ENCODE measurements at places on chromosomes 4 and X.

DNA sequence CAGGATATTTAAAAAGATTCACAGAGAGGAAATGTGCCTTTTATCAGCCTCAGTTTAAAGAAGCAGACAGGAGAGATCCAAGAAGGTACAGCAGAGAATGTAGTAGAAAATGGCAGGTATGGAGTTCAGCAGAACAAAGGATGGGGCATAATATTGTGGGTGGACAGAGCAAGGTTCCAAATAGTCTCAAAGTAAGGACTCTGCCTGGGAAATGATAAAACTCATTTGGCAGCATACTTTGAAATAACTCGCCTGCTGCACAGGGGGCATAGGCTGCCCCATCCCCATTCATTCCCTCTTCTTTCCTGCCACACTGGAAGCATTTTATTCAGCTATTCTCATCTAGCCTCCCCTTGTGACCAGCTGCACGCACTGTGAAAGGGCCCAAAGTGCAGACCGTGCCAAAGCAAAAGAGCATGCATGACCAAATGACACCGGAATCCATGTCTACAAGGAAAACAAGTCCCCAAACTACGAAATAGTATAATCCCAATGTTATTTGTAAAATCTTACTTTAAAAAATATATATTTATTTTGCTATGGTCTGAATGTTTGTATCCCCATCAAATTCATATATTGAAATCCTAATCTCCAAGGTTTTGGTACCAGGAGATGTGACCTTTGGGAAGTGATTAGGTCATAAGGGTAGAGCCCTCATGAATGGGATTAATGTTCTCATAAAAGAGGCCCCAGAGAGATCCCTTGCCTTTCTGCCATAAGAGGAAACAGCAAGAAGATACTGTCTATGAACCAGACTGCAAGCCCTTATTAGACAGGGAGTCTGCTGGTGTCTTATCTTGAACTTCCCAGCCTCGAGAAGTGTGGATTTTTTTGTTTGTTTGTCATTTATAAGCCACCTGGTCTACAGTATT lies 77.4 kb upstream of the PRSS48 start:
- peak; percentile 77 for DNase-seq

DNA sequence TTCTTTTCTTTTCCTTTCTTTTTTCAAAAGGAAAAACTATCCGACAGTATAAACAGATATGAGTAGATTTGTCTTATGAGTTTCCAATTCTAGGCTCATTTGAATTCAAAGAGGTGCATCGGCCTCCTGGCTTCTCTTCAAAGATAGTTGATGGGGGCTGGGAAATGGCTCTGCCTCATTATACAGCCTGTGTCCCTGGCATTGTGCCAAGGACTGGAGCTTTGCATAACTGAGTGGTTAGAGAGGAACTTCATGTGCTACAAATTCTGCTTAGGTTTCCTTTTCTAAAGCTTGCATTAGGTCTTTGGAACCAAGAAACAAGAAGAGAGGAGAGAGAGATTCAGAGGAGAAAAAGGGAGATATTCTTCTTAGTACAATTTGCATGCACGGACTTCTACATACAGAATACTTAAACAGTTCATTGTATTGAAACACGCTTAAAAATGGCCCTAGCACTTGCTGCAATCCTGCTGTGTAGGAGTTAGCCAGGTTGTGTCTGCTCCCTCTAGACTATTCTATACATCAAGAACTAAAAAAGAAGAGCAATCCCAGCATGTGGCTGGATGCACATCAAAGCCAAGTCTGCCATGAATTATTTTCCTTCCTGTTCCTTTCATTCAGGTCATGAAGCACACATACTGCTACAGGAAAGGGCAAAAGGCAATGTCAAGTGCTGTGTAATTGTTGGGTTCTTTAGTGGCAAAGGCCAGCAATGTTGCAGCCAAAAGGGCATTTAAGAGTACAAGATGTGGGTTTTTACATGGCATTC lies 70.9 kb downstream of the INTS12 start:
- peak; percentile 87 for DNase-seq

- no peak for DNase-seq
Measured at GRCh38 chrX:437661-438390, 51.1 kb upstream of the PPP2R3B start.

GRCh38 chr4:27692158-27692557 lies 831.5 kb downstream of the STIM2 start:
- DNase-seq, result peak; percentile 8

- no peak for DNase-seq
Measured at GRCh38 chr4:132587626-132588025, 561.5 kb upstream of the PCDH10 start.
